ENCODE measurements at places on chromosomes 12 and 14. TPM values are rescaled to one million over a fixed set of nuclear protein-coding genes. Genes with fewer than 3 reads are reported as not detected.

Gene PTPRB
- 10.1 TPM for total RNA-seq

Gene IL22
- not detected for total RNA-seq

Gene PLEKHH1
- total RNA-seq = 11.3 TPM

Gene DLK1
- 1.4 TPM for total RNA-seq

Data from diencephalon (tissue), 1 donor.